ENCODE measurements at places on chromosomes 13 and 19.

GRCh38 chr19:2282062-2282861 lies at the start of gene PEAK3:
TSS of gene PEAK3 (minus strand) at chr19:2282175. CDS start at chr19:2280931, 1,244 bp downstream.
- DNase-seq: no peak

DNA sequence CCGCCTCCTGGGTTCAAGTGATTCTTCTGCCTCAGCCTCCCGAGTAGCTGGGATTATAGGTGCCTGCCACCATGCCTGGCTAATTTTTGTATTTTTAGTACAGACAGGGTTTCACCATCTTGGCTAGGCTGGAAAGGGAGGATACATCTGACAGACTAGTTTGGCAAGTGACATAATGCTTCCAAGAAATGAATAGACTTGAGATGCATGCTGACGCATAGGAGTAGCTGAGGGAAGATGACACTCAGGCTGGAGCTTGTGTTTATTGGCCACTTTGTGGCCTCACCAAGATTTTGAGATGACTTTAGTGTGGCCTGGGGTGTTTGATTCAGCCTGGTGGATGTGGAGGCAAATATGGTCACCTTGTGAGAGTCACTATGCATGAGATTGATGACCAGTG lies 4.0 kb downstream of the ZNF586 start:
- no peak for DNase-seq

GRCh38 chr13:29318741-29319140 lies 276.7 kb downstream of the SLC7A1 start:
- DNase-seq: no peak

DNA sequence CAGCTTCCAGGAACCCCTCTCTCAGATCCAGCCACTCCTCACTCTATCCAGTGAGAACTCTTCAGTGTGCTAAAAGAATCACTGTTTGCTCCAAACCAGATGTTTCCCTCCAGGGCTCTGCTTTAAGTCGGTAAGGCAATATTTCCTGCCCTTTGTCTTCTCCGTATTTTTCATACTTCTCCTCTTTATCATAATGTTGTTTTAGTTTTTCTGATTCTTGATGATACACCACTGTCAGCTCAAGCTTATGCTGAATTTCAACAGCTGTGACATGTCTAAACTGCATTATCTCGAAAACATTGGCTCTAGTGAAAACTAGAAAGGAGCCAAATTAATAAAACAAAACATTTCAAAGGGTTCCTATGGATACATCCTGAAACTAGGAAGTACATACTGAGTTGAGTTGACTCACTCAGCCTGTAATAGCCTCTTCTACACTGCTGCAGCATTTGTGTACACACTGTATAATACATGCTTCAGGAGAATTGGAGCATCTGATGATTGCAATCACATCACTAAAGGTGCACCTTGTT lies 39.8 kb downstream of the GPR180 start:
- DNase-seq: no peak

DNA sequence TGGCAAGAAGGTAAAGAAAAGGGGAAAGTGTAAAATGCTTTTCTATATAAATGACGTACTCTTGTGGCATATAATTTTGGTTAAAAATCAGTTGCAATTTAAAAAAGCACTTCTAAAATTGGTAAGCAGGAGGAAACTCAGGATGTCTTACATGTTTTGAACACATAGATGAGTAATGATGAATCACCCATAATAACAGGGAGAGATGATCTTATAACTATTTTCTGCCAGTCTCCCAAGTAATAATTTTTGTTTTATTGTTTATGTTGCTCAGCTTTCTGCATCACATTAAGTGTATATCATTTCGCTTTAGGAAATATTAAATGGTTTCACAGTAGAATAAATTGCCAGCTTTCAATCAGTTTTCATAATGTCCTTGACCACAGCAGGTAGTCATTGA lies 1430.7 kb upstream of the PCDH20 start:
- no peak for DNase-seq

DNA sequence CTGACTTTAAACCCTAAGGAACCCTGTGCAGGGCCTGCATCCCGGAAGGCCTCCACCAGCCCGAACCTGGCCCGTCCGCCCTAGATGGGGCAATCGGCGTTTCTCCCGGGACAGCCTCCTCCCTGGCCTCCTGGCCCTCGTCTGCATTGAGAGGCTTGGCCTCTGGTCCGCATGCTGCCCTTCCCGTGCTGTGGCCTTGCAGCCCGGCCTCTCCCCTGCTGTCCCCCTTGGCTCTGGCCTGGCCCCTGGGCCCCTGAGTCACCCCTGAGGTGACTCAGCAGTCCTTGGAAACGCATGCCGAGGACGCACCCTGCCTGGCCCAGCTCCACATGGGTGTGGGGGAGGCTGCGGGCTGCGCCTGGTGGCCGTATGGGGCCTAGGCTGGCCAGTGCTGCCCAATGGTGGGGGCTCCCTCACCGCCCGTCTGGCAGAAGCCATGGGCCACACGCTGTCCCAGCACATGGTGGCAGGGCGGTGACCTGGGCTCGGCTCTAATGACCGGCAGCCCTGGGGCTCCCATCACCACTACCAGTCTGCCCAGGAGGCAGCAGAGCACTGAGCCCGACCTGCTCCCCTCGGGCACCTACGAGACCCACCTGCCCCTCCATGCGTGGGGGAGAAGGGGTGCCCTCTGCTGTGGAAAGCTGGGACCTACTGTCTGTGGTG lies 25.7 kb downstream of the SH3GL1 start:
- DNase-seq: no peak

GRCh38 chr13:34223984-34224383 lies 406.0 kb downstream of the RFC3 start:
- DNase-seq: no peak

DNA sequence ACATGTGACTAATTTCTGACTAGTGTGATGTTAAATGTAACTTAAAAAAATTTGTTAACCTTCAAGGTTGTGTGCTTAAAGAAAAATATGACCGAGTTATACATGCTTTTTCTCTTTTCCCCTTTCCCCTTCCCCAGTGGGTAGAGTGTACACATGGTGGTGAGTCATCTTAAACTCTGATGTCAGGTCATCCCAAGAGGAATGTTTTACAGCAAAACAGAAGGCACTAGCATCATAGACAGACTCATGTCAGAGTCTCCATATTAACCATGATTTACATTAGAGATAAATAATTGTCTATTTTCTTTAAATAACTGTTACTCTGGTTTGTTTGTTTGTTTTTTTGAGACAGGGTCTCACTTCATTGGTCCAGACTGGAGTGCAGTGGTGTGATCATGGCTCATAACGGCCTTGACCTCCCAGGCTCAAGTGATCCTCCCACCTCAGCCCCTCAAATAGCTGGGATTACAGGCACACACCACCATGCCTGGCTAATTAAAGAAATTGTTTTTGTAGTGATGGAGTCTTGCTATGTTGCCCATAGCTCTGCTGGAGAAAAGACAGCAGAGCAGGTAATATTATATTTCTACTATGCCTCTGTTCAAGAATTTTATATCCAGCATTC lies 160.4 kb upstream of the PCDH9 start:
- DNase-seq: no peak

DNA sequence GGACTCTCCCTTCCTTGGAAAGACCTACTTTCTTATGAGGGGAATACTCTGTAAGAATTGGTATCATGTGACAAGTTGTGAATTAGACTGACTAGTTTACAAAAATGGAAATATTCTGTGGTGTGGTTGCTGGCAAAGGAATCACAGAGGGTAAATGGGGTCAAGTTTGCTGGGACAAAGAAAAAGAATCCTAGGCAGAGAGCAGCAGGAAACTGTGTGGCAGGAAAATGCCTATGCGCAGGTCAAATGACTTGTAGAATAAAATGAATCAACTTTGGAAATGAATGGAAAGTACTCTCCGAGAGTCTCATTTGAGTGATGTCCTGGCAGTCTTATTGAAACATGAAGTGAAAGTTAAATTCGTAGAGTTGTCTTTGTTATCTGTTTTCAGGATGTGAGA lies 1250.7 kb downstream of the UQCRFS1 start:
- no peak for DNase-seq

DNA sequence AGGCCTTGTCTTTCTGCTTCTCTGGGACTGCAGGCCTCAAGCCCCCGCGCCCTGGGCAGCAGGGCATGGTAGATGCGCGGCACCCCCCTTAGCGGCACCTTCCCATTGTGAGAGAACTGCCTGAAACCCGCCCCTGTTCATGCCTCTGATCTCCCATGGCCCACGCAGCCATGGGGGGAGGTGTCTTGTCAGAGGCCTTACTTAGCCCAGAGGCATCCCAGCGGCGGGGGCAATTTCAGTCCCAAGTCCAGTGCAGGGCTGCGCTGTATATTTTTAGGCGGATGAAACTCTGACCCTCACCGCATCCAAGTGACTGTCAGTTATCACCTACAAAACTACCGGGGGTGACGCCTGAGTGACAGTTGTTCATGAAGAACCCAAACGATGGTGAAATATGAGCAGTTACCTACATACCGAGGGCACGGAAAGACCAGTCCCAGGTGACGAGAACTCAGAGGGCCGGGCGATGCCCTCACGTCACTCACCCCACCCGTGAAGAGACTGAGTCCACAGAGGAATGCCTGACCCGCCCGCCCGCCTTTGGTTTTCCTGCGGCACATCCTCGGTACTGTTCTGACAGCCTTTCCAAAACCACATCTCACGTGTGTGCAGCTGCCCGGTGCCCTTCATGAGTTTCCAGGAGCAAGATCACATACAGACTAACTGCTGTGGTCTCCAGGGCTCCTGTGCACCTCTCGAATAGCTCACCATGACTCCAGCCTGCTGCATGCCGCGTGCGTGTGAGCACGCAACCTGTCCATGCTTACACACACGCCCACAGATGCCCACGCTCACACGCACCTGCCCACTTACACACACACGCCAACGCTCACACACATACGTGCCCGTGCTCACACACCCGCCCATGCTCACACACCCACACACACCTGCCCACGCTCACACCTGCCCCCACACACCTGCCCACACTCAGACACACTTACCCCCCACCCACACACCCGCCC lies 14.4 kb downstream of the IL17D start:
- DNase-seq: no peak

- no peak for DNase-seq
These were observed 36.3 kb downstream of the MICU2 start for GRCh38 chr13:21567714-21568113.

DNA sequence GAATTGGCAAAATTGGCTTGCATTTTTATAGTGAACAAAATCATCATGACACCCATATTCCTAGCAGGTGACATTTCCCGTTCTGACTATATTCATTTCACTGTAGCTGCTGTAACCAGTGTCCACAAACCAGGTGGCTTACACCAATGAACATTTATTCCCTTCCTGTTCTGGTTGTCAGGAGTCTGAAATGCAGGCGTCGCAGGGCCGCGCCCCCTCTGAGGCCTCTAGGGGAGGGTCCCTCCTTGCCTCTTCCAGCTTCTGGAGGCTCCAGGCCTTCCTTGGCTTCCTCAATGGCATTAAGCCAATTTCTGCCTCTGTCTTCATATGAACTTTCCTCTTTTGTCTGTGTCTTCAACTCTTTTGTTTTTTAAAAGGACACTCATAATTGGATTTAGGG lies 6.5 kb upstream of the RLN3 start:
- no peak for DNase-seq

DNA sequence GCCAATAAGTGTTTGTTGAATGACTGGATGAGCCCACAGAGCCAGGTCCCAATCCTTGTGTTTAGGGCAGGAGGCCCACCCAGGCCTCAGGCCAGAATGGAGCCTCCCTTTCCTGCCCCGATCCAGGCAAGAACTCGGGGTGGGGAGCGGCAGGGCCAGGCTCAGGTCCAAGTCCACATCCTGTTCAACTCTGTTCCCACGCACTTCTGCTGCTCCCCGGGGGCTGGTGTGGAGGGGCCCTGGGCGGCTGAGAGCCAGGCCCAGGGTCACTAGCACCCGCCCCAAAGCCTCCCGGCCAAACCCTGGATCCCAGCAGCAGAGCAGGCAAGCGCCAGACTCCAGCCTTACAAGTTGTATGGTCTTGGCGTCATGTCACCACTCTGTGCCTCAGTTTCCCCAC lies 8.0 kb downstream of the ANGPTL8 start:
- no peak for DNase-seq

GRCh38 chr13:99384468-99384867 lies 77.3 kb upstream of the GPR183 start:
- no peak for DNase-seq

GRCh38 chr13:52104624-52105023 lies 24.2 kb downstream of the NEK5 start:
- no peak for DNase-seq

- DNase-seq: no peak
These were observed 1466.3 kb downstream of the PCDH9 start for GRCh38 chr13:65763811-65764210.

DNA sequence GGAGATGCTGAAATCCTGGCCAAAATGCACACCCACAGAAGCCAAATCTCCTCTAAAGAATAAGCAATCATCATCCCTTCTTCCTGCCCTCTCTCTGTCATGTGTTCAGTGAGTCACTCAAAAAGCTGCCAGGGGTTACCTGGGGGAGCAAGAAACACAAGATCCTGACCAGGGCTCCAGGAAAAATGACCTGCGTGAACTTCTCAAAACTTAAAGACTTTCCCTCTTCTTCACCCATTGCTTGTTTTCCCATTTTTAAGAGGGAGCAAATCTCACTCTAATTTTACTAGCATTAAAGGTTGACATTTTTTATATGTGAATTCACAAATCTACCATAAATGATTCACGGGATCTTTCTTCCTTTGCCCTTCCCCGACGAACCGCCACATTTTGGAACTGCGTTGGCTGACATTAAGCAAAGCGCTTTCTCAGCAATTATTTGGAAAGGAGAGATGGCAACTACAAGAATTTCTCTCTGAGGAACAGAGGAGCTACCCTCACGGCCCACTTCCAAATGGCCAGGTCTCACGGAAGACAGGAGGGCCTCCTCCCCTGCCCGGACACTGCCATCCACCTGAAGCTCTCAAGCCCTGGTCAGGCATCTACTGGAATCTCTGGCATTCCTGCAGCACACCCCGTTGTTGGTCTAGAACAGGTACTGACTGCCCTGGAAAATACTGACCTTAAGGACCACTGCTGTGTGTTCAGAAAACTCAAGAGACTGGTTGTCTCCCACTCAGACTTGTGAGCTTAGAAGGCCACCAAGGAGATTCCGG lies 14.2 kb downstream of the TSHZ3 start:
- DNase-seq: no peak

DNA sequence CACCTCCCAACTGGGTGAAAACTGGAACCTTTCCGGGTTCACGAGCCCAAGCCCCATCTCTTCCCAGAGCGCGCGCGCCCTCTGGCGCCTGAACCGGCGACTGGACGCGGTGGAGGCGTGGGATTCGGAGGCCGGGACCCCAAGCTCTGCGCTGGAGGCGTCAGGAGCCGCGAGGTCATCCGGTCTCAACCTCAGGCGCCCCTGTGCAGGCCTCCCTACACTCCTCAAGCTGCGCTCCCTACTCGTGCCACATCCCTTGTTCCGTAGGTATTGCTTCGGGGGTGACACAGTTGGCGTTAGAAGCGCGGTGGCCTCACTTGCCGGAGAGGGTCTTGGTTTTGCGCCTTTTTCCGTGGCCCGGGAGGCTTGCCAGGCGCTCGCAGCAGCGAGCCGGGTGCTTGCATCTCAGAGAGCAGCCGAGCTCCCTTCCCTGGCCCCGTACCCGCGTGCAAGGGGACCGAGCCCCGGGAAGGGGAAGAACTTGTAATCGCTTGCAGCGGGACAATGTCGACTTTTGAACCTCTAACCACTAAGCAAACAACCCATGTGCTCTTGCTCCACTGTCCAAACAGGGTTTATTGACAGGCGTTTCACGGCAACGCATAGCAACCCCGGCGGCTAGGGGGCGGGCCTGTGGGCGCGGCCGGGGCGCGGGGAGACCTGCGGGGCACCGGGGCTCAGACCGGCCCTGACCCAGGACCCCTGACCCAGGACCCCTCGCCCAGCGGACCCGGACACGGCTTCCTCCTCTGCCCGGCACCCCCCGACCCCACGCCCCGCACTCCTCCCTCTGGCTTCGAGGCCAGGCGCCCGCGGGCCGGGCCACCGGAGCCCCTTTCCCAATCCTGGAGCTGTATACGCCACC lies 8.5 kb downstream of the CDX2 start:
- DNase-seq: no peak

All from stimulated activated CD4-positive, alpha-beta T cell treated with anti-CD3 and anti-CD28 coated beads, Interleukin-1b, Interleukin-23, amount 100 ng/mL, for 1 hour (primary cell).